CD4-positive, alpha-beta T cell treated with Interferon gamma for 1 hour (primary cell): ENCODE measurements at places on chromosomes 5 and 9.

DNA sequence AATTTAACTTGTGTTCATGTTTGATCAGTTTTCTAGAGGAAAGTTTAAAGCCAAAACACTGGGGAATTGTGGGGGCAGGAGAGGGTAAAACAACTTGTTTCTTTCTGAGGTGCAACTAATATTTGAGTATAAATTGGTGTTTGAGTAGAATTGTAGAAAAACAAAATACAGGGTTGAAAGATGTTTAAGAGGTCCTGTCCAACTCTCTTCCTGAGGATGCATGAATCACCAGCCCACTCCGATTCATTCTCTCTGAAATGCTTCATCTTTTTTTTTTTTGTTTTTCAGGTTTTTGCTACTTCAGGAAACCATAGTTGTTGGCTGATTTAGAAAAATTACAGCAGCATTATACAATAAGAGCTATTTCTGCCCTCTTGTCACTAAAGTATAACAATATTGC, 42.4 kb upstream of the TMC1 start:
- DNase-seq = no peak

- DNase-seq = no peak
These were observed 225.5 kb downstream of the NDUFS4 start for GRCh38 chr5:53785924-53786323.

DNA sequence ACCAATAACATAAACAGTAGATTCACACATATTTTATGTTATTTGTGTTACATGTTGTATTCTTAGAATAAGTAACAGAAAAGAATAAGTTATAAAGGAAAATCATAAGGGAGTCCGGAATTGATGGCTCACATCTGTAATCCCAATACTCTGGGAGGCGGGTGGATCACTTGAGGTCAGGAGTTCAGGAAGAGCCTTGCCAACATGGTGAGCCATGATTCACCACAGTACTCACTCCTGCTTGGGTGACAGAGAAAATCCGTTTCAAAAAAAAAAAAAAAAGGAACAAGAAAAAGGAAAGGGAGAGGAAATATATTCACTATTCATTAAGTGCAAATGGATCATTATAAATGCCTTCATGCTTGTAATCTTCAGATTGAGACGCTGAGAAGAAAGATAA, 533.3 kb upstream of the CDH9 start:
- no peak for DNase-seq

DNA sequence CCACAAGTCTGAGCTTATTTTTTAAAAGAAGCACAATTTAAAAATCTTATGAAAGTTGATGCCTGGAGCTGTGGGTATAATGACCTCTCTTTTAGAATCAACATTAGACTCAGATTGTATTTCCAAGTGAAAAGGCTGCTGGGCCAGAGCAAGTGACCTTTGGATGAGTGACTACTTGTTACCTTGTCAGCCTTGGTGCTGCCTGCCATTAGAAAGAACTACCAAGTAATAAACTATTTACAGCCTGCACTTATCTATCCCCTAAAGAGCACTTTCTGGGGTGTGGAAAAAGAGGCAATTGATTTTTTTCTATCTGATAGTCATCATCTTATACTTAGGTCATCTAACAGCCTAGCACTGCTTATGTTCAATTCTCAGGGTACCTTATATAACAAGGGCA, 134.9 kb upstream of the FBXL17 start:
- DNase-seq = no peak

DNA sequence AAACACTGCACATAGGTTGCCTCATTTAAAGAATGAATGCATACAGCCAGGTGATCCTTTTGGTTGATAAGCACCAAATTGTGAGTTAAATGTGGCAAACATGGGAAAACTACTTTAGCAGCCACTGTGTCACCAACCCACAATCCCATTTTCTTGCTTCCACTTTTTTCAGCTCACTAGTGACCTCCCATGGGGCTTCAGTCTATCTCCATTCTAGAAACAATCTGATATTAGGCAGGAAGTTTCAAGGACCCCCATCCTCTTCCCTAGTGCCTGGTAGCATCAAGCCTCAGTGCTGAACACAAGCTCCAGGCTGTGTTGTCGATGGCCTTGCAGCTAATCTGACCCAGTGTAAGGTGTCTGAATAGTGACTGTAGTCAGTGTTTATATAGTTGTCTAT, 66.2 kb downstream of the PLPPR1 start:
- no peak for DNase-seq

GRCh38 chr9:84891924-84892323, 222.4 kb downstream of the NTRK2 start:
- DNase-seq = no peak

- DNase-seq = no peak
These were observed 71.3 kb downstream of the FRMD3 start for GRCh38 chr9:83466877-83467276.

DNA sequence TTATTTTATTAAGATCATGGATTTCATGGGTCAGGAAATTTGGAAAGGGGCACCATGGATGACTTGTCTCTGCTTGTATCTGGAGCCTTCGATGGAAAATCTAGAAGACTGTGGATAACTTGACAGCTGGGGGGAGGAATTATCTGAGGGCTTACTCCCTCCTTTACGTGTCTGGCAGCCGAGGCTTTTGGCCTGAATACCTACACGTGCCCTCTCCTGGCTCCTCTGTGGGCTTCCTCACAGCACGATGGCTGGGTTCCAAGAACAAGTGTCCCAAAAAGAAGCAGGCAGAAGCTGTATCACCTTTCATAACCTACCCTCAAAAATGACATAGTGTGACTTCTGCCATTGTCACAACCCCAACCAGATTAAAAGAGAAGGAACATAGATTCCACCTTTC, 228.9 kb downstream of the GRIA1 start:
- DNase-seq = no peak

DNA sequence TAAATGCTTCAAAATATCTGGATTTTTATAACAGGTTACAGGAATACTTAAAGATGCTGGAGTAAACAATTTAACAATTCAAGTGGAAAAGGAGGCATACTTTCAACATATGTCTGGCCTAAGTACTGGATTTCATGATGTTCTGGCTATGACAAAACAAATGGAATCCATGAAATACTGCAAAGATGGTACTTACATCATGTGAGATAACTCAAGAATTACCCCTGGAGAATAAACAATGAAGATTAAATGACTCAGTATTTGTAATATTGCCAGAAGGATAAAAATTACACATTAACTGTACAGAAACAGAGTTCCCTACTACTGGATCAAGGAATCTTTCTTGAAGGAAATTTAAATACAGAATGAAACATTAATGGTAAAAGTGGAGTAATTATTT, 35.6 kb downstream of the SLC30A5 start:
- no peak for DNase-seq

GRCh38 chr5:72468606-72469005, 38.6 kb downstream of the ZNF366 start:
- no peak for DNase-seq

- no peak for DNase-seq
These were observed 124.7 kb upstream of the LIFR start for GRCh38 chr5:38681029-38681706.

DNA sequence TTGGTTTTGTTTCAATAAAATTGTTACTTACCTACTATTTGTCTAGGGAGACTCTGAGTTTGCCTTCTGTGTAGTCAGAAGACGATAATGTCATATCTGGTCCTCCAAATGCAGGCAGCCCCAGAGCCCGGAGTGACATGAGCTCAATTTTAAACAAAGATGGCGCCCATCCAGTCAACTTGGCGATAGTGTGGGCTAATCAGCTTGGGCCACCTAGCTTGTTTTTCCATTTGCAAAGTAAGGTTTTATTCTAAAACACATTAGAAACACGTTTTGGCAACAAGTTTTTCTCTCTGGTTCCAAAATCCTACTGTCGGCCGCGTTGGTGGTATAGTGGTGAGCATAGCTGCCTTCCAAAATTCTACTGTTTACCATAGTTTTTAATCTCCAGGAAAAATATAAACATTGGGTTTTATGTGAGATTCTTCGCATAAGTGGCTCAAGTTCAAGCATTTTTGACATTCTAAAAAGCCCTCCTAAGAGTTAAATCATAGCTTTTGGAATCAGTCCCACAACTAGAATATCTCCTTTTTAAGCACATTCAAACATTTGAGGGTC, 13.2 kb downstream of the TSC1 start:
- no peak for DNase-seq

DNA sequence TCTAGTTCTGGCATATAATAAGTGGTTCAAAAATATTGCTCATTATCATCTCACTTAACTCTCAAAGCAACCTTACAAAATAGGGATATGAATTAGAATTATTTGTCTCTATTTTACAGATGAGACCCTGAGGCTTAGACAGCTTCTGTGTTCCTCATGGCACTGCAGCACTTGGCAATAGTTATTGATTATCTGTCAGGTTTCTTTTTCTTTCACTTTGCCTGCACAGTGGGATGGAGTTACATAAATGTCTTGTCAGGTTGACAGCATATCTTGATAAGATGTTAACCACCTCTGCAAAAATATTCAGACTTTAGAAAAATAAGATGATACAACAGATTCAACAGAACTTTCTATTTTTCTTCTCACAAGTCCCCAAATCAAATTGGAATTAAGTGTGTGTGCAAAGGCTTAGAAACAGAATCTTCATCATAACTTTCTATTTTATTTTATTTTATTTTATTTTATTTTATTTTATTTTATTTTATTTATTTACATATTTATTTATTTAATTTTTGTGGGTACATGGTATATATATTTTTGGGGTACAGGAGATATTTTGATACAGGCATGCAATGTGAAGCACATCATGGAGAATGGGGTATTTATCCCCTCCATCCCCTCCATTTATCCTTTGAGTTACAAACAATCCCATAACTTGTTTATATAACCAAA, 17.7 kb downstream of the NSG2 start:
- no peak for DNase-seq

DNA sequence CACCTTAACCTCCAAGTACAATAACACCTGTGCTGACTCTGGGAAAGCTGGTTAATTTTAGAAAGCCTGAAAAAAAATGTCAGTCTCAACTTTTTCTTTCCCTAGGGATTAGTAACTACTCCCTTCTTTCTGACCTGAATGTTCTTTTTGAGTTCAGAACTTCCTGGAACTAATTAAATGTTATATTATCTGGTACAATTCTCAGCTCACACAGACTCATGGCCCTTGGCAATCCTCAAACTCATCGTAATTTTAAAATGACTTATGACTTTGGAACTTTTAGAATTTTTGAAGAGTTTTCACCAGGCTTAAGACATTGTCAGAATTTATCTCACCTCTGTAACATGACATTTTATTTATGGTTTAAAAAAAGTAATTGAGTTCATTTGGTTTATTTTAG, 315.0 kb downstream of the FER start:
- DNase-seq = no peak

DNA sequence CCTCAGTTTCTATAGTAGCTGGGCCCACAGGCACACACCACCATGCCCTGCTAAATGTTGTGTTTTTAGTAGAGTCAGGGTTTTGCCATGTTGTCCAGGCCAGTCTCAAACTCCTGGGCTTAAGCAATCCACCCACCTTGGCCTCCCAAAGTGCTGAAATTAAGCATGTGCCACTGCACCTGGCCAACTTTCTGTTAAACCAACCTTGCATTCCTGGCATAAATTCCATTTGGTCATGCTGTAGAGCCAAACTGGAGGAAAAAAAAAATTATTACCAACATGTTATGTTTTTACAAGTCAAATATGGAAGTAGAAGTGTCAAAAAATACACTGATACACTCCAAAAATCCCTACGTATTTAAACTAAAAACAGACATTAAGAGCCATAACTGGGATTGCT, 54.1 kb downstream of the ERMP1 start:
- DNase-seq = no peak

DNA sequence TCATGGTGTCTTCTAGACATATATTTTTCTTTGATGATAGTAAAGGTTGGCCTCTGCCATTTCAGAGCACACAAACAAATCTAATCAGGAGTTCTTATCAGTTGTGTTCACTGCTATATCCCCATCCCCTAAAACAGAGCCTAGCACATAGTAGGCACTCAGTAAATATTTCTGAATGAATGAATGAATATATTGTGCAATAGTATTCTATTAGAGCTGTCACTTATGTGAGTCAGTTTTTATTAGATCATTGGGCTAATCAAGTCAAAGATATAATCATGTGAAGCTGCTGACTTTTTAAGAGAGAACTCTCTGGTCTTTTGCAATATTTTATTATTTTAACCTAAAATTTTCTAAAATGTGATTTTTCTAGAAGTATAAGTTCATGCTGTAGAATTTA, 84.2 kb downstream of the CHSY3 start:
- DNase-seq = no peak

DNA sequence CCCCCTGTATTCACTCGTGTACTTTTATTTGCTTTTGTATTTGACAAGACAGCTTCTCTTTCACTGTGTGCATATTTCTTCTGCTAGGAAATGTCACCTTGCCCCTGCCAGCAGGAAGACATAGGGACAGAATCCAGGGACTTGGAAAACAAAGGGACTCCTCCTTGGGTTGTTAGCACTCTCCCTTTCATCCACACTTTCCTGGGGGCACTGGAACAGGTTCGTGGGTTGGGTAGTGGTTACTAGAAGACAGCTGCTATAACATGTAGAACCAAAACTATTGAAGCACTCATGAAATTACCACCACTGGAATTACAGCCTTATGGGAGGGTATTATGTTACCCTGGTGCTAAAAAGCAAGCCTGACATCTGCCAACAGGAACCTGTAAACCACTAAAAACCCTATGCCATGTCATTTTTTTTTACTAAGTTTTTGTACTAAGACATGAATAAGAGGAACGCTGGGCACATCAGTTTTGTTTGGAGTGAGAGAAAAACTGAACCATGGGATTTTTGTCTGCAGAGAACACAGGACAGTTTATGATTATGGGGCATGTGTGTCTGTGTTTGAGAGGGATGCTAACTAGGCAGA, 4.7 kb upstream of the CCL28 start:
- DNase-seq = no peak

GRCh38 chr5:66739021-66739420, 142.8 kb downstream of the MAST4 start:
- DNase-seq = no peak

GRCh38 chr9:136705564-136705963, 6.8 kb upstream of the DIPK1B start:
- peak; percentile 28 for DNase-seq

- DNase-seq = no peak
These were observed 33.9 kb downstream of the GOLGA1 start for GRCh38 chr9:124906966-124907365.

- DNase-seq = no peak
These were observed 250.1 kb downstream of the GADD45G start for GRCh38 chr9:89854715-89855475.

- DNase-seq = no peak
These were observed 1888.4 kb downstream of the MAT2B start for GRCh38 chr5:165393839-165394238.

DNA sequence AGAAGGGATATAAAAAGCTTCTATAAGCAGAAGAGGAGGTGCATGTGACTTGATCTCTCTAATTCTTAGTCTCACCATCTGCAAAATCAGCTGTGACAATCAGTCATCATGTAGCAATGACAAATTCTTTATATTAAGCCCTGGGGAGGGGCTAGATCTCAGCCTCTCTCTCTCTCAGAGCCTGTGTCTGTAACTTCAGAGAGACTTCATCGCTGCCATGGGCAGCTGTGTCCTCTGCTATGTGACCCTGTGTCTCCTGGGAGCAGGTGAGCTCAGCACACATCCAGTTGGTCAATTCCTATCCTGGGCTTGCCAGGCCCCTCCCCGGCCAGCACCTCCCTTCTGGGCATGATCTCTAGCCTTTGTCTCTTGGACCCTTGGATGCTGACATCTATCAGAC, 109.6 kb downstream of the ANKRD18B start:
- DNase-seq = no peak

GRCh38 chr9:78397454-78397853, 100.5 kb downstream of the PSAT1 start:
- no peak for DNase-seq

- no peak for DNase-seq
These were observed 15.1 kb upstream of the ERAP1 start for GRCh38 chr5:96822686-96823459.

GRCh38 chr5:1156754-1157460, 44.5 kb upstream of the SLC6A19 start:
- no peak for DNase-seq
